ENCODE measurements at places on chromosomes 16 and 17.

- peak; percentile 31 for DNase-seq
- H3K4me3 ChIP-seq = peak overlapping the region; percentile 18
Measured at GRCh38 chr17:14078027-14078426, 8.7 kb downstream of the COX10 start.

- no peaks in the 10 kb centered on the region for H3K27me3 ChIP-seq
- H3K36me3 ChIP-seq = peaks cover 67% of the 10 kb centered on the region
- no peak overlapping the region for H3K4me3 ChIP-seq
- H3K27ac ChIP-seq = no peak overlapping the region
Measured at GRCh38 chr17:80318166-80318565, 57.5 kb downstream of the RNF213 start.

- H3K27ac ChIP-seq = no peak overlapping the region
- DNase-seq = no peak
- H3K36me3 ChIP-seq = no peaks in the 10 kb centered on the region
- no peaks in the 10 kb centered on the region for H3K4me1 ChIP-seq
- no peak overlapping the region for H3K4me3 ChIP-seq
Measured at GRCh38 chr16:79876332-79876730, 275.8 kb upstream of the MAF start.

DNA sequence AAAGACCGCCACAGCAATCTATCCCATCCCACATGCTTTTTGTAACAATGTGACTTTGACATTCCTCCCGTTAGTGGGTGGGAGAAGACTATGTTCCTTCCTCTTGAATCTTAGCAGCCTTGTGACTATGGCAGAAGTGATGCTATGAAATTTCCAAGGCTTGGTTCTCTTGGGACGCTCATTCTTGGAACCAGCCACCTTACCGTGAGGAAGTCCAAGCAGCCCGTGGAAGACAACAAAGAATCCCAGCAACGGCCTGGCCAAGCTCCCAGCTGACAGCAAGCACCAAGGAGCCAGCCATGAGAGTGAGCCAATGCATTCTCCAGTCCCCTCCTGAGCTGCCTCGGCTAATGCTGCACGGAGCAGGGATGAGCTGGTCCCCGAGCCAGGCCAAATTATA lies 62.3 kb downstream of the VPS53 start:
- no peaks in the 10 kb centered on the region for H3K27me3 ChIP-seq
- H3K27ac ChIP-seq = no peak overlapping the region
- no peak overlapping the region for H3K4me3 ChIP-seq
- no peaks in the 10 kb centered on the region for H3K4me1 ChIP-seq
- H3K36me3 ChIP-seq = peaks cover 30% of the 10 kb centered on the region

DNA sequence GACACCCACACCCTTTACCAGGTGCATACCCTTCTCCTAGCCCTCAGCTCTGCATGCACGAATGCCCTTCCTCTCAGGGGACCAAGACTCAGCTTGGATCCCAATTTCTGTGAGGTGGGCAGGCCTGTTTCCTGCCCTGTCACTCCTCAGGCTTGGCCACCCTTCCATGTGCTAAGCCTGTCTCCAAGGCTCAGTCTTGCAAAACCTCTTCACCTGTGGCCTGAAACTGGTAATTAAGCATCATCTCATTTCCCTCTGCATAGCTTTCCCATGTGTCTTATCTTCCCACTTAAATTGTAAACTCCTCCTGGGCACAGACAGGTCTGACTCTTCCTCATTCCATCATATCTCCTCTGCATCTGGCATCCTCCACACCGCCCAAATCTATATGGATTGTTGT lies 31.0 kb upstream of the SMPD3 start:
- DNase-seq = no peak
- no peak overlapping the region for H3K27ac ChIP-seq
- H3K36me3 ChIP-seq = no peaks in the 10 kb centered on the region
- H3K4me1 ChIP-seq = no peaks in the 10 kb centered on the region
- H3K4me3 ChIP-seq = no peak overlapping the region

GRCh38 chr16:51151961-51152663 lies 1.0 kb upstream of the SALL1 start:
- peaks cover 3% of the 10 kb centered on the region for H3K4me1 ChIP-seq
- H3K4me3 ChIP-seq = no peak overlapping the region
- H3K27me3 ChIP-seq = peaks cover 71% of the 10 kb centered on the region
- DNase-seq = no peak
- H3K27ac ChIP-seq = no peak overlapping the region

DNA sequence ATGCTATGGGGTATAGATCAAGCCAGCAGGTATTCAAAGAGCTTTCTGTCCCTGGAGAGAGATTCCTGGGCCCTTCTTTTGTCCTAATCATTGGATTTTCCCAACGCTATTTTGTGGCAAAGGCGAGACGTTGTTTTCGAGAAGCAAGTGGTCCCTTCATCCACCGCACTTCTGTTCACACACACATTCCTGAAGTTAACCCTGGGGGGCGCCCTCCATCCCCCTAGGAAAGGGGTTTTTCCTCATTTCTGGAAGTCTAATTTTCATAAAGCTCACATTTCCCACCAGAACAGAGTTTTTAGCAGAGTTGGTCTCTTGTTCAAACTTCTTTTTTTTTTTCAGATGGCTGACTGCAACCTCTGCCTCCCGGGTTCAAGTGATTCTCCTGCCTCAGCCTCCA lies 11.9 kb downstream of the SCGB1C2 start:
- DNase-seq = no peak
- no peaks in the 10 kb centered on the region for H3K4me1 ChIP-seq
- H3K27ac ChIP-seq = no peak overlapping the region
- no peaks in the 10 kb centered on the region for H3K27me3 ChIP-seq

DNA sequence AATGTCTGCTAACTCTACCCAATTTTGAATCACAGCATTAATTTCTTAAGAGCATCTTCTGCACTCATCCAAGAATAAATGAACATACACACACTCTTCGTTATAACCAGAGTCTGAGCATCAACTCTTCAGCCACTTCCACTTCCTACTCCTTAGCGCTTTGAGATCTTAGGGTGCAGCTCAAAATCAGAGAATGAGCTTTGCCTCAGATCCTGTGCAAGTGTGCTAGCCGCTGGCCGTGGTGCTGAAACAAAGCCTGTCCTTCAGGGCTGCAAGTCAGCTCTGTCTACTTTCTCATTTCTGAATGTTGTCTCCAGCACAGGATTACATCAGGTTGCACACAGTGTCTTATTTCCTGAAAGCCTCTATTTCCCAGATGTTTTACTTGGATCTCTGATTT lies 165.4 kb downstream of the AIPL1 start:
- DNase-seq = peak; percentile 4
- H3K36me3 ChIP-seq = no peaks in the 10 kb centered on the region
- H3K27me3 ChIP-seq = no peaks in the 10 kb centered on the region
- no peaks in the 10 kb centered on the region for H3K4me1 ChIP-seq

GRCh38 chr17:5097101-5097834 lies 14.4 kb downstream of the ZNF232 start:
- no peak overlapping the region for H3K27ac ChIP-seq
- no peaks in the 10 kb centered on the region for H3K4me1 ChIP-seq
- H3K4me3 ChIP-seq = no peak overlapping the region
- H3K27me3 ChIP-seq = peaks cover 17% of the 10 kb centered on the region
- DNase-seq = no peak

GRCh38 chr16:13435415-13435814 lies 484.5 kb upstream of the ERCC4 start:
- H3K4me1 ChIP-seq = no peaks in the 10 kb centered on the region
- H3K27ac ChIP-seq = no peak overlapping the region
- H3K27me3 ChIP-seq = no peaks in the 10 kb centered on the region
- no peak for DNase-seq
- no peaks in the 10 kb centered on the region for H3K36me3 ChIP-seq

DNA sequence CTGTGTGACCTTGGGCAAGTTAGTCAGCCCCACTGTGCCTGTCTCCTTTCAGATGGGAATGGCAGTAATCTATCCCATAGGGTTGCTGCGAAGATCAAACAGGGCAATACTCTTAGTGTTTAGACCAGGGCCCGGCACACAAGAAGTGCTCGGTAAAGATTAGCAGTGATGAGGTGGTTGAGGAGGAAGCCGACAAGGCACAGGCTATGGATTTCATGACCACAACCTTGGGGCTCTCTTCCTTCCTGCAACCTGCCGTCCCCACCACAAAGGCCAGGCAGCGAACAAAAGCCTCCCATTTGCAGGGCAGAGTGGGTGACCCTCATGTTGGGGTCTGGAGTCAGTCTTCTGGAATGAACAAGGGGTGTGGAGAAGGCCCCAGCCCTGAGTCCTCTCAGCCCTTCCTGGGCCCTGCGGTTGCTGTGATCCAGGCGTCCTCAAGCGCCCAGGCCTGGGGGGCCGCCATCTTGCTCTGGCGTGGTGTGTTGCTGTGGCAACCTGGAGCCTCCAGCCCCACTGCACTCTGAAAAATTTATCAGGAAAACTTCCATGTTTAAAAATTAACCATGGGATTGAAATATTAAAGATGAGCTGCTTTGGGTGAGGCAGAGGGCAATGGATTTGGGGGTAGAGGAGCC lies 9.8 kb downstream of the ADAM11 start:
- no peak overlapping the region for H3K27ac ChIP-seq
- peaks cover 10% of the 10 kb centered on the region for H3K4me1 ChIP-seq
- H3K36me3 ChIP-seq = no peaks in the 10 kb centered on the region
- peaks cover 14% of the 10 kb centered on the region for H3K27me3 ChIP-seq
- no peak for DNase-seq

DNA sequence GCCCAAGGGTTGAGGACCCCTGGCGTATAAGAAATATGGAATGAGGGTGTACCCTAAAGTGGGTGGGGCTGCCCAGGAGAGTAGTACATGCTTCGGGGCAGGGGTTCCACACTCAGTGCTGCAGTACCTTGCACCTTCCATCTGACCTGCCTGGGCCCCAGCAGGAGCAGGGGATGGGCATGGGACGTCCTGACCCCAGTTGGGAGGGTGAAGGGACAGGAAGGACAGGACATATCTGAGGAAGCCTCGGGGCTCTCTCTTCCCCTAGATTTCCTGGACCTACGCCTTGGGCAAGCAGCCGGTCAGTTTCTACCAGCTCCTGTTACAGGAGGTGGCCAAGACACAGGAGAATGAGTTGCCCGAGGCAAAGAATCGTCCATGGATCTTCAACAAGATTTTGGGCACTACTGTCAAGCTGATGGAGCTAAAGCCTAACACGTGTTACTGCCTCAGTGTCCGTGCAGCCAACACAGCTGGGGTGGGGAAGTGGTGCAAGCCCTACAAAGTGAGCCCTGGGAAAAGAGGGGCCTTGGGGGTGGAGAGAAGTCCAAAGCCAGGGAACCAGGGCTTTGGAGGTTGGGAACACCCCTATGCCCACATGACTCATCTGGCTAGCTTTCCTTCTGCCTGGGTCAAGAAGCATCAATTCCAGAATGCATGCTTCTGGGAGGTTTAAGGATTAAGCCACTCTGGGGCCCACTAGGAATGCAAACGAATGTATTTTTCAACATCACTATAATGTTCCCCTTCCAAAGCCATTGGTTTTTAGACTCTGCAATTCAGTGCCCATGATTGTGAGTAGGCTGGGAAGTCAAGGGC lies 7.9 kb downstream of the FNDC8 start:
- no peak overlapping the region for H3K4me3 ChIP-seq
- H3K27ac ChIP-seq = no peak overlapping the region
- peaks cover 24% of the 10 kb centered on the region for H3K36me3 ChIP-seq
- H3K4me1 ChIP-seq = no peaks in the 10 kb centered on the region
- no peak for DNase-seq

GRCh38 chr16:87295259-87295658 lies 21.9 kb downstream of the C16orf95 start:
- H3K4me1 ChIP-seq = peaks cover 2% of the 10 kb centered on the region
- no peak overlapping the region for H3K27ac ChIP-seq
- no peak overlapping the region for H3K4me3 ChIP-seq
- H3K27me3 ChIP-seq = no peaks in the 10 kb centered on the region

DNA sequence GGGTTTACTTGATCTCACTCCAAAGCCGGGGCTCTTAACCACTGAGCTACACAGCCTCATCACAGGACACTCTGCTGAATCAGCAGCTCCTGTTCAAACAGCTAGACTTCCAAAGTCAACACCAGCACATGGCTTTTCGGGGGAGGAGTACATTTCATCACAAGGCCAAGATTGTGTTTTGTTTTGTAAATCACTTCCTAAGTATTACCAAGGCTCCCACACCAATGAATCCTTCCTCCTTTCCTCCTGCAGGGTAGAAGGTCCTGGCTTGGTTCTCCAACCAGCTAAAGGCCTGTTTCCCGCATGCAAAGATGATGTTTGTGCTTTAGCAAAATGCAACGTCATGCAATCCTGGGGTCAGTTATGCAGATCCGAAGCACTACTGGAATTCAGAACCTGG lies 152.5 kb downstream of the XYLT1 start:
- no peaks in the 10 kb centered on the region for H3K27me3 ChIP-seq
- H3K4me1 ChIP-seq = peaks cover 21% of the 10 kb centered on the region
- no peak overlapping the region for H3K4me3 ChIP-seq
- H3K27ac ChIP-seq = no peak overlapping the region
- DNase-seq = no peak

DNA sequence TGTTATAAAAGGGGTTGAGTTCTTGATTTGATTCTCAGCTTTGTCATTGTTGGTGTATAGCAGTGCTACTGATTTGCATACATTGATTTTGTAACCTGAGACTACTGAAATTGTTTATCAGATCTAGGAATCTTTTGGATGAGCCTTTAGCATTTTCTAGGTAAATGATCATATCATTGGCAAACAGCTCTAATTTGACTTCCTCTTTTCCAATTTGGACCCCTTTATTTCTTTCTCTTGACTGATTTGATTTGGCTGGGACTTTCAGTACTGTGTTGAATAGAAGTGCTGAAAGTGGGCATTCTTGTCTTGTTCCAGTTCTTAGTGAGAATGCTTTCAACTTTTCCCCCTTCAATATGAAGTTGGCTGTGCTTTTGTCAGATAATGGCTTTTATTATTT lies 45.4 kb downstream of the ITGAM start:
- H3K36me3 ChIP-seq = peaks cover 1% of the 10 kb centered on the region
- DNase-seq = no peak
- H3K27ac ChIP-seq = no peak overlapping the region
- peaks cover 18% of the 10 kb centered on the region for H3K27me3 ChIP-seq
- peaks cover 8% of the 10 kb centered on the region for H3K4me1 ChIP-seq

DNA sequence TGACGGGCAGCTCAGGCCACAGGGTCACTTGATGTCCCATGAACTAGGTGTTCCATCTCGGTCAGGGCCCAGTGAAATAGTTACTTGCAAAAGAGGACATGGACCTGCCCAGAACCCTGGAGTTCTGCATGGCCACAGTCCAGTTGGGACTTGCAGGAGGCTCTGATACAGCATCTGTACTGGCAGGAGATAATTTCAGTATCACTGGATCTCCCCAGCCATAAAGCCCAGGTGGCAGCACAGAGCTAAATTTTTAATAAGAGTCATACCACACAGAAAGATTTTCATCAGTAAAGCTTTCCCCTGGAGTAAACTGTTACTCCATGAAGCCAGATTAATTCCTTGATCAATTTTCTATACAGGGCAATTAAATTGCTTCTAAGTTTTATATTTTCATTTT lies 18.0 kb upstream of the SLC16A5 start:
- peaks cover 28% of the 10 kb centered on the region for H3K4me1 ChIP-seq
- peaks cover 5% of the 10 kb centered on the region for H3K36me3 ChIP-seq
- H3K4me3 ChIP-seq = no peak overlapping the region
- H3K27me3 ChIP-seq = no peaks in the 10 kb centered on the region
- DNase-seq = no peak

DNA sequence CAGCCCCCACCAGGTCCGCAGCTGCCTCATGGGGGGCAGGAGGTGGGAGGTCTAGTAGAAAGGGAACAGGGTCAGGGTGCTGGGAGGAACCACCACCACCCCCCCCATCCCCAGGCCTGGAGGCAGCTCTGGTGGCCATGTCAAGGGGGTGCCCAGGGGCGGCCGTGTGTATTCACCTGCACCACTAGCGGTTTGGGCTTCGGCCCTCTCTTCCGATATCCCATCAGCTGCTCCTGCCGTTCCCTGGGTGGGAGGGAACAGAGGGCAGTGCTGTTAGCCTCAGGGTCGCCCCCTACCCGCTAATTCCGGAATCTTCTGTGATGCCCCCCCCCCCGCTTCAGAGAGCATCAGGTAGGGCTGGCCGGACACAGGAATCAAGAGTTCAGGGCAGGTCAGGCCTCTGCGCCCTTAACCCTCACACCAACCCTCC lies 3.8 kb downstream of the CBX4 start:
- peaks cover 13% of the 10 kb centered on the region for H3K4me1 ChIP-seq
- H3K27me3 ChIP-seq = peaks cover 3% of the 10 kb centered on the region
- H3K4me3 ChIP-seq = peak overlapping the region; percentile 5
- no peak for DNase-seq
